ENCODE measurements at places on chromosomes 16 and 17.

GRCh38 chr17:75124041-75124818, 7.3 kb downstream of the NT5C start:
- DNase-seq, result peak; percentile 83

GRCh38 chr17:57860414-57860999, 10.7 kb upstream of the MRPS23 start:
- no peak for DNase-seq

- DNase-seq, result no peak
These were observed 35.6 kb upstream of the IRF8 start for GRCh38 chr16:85863384-85863774.

DNA sequence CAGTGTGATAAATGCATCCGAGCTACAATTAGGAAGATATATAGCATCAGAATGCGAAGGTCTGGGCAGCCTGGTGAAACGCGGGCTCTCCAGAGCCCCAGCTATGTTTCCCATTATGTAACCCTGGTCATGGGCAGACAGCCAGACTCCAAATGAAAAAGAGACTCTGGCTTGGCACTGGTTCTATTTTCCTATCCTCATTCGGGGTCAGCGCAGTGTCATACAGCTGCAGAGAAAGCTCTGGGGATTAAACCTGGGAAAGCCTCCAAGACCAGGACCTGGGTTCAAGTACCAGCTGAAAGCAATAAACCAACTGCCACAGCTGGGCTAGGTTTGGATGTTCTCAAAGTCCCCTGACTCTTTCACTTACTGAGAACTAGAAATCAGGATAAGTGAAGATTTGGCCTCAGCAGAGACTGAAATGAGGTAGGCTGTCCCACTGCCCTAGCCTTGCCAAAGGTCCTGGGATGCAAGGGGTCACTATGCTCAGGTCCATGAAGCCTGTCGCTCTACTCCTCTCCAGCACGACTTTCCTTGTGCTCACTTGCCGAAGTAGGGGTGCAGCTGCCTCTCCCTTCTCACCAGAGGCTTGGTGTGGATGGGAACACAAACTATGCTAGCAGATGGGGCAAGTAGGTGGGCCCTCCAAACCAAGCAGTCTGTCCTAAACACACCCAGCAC, 123.8 kb downstream of the SMG6 start:
- DNase-seq, result no peak

DNA sequence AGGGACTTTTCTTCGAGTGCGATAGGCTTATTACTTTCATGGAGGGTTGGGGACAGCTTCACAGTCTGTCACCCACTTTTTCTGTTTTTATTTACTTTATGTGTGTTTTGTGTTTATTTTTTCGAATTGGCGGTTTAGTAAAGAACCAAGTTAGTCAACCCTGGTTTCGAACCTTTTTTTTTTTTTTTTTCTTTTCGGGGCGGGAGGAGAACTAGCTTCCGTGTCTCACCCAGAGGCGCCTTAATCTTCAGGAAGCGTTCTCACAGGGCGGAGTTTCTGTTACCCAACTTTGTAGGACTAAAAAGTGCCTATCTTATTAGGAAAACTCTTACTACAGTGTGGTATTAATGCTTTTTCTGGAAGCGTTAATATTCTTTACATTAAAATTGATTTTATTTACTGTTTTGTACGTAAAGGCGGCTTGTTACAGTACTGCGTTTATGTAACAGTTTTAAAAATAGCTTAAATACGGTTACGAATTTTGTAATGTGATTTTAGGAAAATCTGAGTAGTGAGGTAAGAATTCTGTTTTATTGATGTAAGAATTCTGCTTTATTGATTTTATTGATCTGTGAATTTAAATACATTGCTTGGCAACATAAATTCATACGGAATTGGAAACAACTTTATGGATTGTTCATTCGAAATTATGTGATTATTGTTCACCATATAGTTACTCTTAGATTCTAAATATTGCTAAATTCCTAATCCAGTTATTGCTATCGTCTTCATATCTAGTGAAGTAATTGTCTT, 885 bp downstream of the ZNF207 start:
- peak; percentile 52 for DNase-seq

GRCh38 chr16:75044800-75045361, 46.1 kb downstream of the ZNRF1 start:
- DNase-seq, result no peak

GRCh38 chr16:76669288-76669687, 392.1 kb downstream of the CNTNAP4 start:
- DNase-seq, result no peak

GRCh38 chr17:82301916-82302567, 15.4 kb downstream of the CD7 start:
- peak; percentile 70 for DNase-seq

DNA sequence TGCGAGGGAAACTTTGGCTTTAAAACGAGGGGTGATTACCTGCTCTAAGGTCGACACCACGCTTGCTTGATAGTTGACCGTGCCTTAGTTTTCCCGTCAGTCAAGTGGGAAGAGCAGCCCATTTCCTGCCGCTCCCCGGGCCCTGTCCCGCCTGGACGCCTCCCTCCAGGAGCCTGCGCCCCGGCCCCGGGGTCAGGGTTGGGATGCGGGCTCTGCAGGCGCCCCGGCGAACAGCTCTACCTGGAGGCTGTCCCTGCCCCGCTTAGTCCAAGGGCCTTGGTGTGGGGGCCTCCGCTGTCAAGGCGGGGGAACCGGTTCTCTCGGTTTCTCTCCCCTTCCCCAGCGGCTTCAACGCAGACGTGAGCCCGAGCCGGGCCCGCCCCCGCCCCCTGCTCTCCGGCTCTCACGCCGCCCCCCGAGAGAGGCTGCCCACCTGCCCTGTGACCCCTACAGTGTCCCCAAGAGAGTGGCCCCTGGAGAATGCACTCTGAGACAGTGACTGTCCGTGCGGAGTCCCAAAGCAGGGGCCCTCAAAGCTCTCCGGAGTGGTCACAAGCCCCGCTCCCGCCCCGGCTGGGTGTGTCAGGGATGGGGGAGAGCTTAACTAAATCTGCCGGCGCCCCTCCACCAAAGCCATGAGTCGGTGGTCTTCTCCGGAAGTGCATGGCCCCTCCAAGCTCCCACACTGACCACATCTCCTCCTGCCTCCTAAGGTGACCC, 117.4 kb upstream of the SMURF2 start:
- DNase-seq, result no peak

- no peak for DNase-seq
These were observed 206.1 kb downstream of the HAPSTR1 start for GRCh38 chr16:9297437-9298113.

DNA sequence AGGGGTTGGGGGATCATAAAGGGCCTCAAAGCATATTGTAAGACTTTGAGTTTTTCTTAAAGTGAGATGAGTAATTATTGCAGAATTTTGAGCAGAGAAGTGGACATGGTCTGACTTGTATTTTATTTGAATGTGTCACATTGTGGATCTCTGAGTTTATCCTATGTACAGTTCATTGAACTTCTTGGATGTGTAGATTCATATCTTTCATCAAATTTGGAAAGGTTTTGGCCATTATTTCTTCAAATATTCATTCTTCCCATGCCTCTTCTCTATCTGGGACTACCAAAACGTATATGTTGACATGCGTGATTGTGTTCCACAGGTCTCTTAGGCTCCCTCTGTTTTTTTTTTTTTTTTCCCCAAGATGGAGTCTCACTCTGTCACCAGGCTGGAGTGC, 14.3 kb upstream of the DLX3 start:
- no peak for DNase-seq

- no peak for DNase-seq
These were observed 222.1 kb downstream of the SOX9 start for GRCh38 chr17:72342627-72343527.

DNA sequence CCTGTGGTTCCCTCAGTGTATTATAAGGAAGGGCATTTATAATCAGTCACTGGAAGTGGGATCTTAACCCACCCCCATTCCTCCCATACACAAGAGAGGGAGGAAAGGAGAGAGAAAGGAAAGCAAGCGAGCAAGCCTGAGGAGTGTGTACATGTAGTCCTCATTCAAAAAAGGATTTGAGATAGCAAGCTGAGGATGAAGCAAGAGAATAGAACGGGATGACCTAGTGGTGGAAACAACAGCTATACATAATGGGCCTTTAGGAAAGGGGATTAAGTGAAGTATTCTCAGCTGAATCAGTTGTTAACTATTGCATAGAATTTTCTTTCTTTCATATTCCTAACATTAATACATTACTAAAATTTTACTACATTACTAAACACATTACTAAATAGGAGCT, 281.4 kb downstream of the ZFHX3 start:
- DNase-seq, result no peak

DNA sequence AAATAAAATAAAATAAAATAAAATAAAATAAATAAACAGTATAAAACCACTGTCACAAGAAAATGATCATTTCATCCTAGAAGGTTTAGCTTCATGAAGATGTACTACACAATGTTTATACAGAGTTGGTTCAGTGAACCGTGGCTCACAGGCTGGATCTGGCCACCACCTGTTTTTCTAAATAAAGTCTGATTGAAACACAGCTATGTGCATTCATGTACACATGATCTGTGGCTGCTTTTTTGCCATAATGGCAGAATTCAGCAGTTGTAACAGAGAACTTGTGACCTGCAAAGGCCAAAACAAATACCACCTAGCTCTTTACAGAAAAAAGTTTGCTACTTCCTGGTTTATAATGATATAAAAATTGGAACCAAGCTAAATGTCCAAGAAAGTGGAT, 12.6 kb upstream of the RPRML start:
- no peak for DNase-seq

- DNase-seq, result no peak
These were observed 86.0 kb upstream of the KIF2B start for GRCh38 chr17:53736516-53737240.

GRCh38 chr16:72256398-72257066, 84.6 kb upstream of the PMFBP1 start:
- DNase-seq, result no peak

GRCh38 chr17:10226930-10227695, 28.7 kb upstream of the GAS7 start:
- DNase-seq, result peak; percentile 55

DNA sequence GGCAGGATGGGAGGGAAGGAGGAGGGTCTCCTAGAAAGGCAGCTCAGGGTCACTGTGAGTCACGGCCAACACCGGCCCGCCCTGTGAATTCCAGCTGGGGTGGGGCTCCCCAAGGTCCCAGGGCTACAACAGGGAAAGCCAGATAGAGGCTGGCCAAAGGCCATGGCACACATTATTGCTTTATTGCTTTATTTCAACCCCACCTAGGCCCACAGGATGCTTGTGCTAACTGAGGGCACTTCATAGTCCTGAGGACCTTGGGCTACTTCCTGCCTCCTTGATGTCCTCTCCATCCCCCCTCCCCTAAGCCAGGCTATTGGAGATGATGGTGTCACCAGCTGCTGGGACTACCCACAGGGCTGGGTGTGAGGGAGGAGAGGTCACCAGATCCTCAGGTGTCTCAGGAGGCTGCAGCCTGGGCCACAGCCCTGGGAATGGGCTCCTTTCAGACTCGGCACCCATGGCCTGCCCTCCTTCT, 26.1 kb downstream of the LRRC75A start:
- DNase-seq, result no peak

- DNase-seq, result no peak
These were observed 28.7 kb downstream of the CALB2 start for GRCh38 chr16:71387045-71387871.

- no peak for DNase-seq
These were observed 11.9 kb downstream of the KCNJ12 start for GRCh38 chr17:21388066-21388465.
